ENCODE measurements at places on chromosomes 2 and 18.

DNA sequence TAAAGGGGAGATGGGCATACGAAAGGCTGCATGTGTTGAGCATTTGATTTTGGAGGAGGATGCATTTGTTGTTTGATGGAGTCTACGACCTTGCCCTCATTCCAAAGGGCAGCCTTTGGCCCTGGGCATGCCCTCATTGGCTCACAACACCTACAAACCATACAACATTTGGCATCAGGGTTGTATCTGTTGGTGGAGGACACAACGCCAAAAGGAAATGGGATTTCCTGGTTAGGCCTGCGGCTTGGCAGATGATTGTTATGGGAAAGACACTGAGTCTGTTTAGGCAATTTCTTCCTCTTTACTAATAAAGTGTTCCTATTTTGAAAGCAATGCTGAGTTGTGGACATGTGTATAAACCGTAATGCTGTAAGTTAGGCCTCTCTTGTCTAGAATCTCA is 246.9 kb downstream of the LDLRAD4 start:
- DNase-seq, result no peak

GRCh38 chr2:222424729-222425671 is 657 bp downstream of the SGPP2 start:
- DNase-seq, result no peak

GRCh38 chr2:152386266-152386665 is 51.3 kb downstream of the FMNL2 start:
- no peak for DNase-seq

DNA sequence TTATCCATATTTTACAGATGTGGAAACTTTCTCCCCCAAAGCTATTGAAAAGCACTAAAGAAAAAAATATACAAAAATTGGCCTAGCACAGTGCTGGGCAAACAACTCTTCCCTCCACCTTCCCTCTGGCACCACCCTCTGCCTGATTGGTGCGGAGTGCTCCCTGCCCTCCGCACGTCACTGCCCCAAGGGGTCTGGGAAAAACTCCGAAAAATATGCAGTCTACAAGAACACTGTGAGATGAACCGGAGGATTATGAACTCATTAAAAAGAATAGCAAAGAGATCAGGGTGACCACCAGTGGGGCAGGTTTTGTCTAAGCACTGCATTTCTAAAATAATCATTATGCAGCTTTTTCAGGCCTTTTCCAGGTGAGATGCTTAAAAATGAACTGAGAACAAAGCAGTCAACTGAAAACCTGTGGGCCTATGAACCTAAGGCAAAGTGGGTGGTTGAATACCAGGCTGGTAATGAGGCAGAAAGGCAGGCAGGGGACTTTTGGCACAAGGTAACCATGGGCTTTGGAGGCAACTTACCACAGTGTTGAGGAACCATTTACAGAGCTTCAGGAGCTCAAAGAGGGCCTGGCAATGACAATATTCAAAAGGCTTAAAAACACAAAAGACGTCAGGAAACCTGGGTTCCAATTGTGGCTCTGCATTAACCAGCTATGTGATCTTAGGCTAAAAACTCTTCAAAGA is 57.5 kb downstream of the AAK1 start:
- DNase-seq, result no peak

DNA sequence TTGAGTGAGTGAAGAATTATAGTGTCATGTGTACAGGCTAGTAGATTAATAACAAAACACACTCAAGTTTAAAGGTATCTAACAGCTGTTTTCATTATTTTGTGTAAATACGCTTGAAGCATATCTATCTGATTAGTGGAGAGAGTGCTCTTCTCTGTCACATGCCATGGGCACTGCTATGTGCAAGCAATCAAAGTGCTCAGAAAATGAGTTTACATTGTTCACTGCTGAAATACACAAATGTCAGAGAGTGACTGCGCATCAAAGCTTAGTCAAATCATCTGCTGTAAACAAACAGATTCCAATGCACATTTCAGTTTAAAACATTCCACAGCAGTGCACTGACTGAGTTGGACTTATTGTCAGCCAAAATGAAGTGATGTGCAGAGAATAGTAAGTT is 423.4 kb downstream of the ZEB2 start:
- no peak for DNase-seq
